ENCODE measurements at places on chromosomes 7 and 10.

DNA sequence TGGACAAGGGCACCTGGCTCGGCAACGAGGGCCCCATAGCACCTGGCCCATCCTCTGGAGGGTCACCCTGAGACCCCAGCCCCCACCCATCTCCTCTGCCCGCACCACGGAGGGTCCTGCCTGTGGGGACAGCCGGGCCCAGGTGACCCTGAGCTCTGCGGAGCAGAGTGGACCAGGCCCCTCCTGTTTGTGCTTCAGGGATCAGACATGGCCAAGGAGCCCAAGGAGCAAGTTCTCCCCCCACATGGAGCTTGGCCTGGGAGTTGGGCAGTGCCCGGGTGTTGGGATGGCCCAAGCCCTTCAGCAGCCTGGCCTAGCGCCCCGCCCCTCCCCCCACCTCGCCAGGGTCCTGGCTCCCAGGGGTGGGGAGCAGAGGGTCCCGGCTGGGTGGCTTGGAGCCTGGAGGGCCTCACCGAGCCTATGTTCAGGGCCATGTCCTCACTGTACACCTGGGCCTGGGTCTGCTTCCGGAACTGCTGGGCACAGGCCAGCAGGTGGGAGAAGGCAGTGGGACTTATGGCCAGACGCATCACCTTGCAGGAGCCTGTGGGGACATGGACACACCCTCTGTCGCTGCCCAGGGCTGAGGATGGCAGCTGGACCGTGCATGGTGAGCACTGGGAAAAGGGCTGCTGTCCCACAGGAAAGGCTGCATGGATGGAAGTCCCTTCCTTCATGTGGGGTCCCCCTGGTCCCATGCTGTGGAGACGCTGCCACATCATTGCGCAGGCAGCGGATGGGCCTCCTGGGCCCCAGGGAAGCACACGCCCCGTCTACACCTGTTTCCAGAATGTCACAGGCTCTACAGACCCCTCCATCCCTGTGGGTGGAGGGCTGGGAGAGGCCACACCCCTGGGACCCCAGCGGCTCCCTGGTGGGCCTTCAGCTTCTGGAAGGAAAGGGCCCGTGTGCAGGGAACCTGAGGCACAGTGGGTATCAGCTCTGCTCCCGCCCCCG lies 49.2 kb upstream of the NKX6-2 start:
- no peak for DNase-seq

GRCh38 chr7:91946549-91946948 lies 5.9 kb downstream of the AKAP9 start:
- no peak for DNase-seq

DNA sequence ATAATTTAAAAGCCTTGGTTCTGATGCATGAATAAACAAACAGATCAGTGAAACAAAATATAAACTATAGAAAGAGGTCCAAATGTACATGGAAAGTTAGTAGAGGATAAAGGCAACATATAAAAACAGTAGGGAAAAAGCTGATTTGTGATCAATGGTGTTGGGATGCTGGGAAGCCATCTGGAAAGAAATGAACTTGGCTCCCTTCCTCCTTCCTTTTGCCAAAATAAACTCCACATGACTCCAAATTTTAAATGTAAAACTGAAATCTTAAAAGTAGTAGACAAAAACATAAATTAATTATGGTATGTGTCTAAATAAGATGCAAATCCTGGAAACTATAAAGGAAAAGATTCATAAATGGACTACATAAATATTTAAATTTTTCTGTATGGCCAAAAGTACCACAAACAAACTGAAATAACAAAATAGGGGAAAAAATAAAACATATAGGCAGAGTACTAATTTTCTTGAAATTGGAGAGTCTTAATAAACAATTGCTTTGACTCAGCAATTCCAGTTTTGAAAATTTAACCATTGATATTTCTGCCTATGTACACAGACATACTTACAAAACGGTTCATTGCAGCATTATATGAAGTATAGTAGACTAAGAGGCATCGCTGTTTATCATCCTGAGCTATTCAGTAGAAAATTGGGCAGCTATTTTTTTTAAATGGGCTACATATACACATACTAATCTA lies 77.0 kb upstream of the TRIM24 start:
- no peak for DNase-seq

- no peak for DNase-seq
Observed at GRCh38 chr10:110167149-110167548, 40.3 kb upstream of the MXI1 start.

DNA sequence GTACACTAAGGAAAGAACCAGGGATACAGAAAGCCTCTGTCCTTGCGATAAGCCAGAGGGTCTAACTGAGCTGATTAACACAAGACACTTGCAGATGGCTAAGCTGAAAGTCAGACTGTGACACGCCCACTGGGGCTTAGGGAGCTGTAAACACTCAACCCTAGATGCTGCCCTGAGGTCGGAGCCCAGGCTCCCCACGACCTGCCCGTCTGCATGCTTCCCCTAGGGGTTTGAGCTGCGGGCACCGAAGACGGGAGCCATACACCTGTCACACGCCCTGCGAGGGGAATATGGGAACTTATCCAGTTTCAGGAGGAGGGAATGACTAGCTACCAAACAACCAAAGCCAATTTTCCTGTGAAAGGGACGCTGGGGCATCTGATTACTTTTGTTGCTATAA lies 96.0 kb downstream of the HTR5A start:
- DNase-seq: no peak

DNA sequence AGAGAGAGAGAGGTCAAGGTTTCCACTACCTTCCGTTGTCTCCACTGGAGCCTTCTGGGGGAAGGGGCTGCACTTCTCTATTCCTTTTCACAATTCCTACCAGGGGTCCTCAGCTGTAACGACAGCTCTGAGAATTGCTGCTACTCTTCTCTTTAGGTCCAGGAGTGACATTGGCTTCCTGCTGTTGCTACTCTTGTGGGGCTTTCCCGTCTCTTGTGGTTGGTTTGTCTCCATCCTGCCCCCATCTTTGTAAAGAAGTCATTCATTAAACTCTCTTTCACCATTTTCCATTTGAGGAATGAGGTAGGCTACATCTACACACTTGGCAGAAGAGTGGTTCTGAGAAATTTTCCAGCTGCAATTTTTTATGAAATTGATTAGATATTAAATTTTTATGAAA lies 238.8 kb upstream of the LYZL1 start:
- DNase-seq: no peak

DNA sequence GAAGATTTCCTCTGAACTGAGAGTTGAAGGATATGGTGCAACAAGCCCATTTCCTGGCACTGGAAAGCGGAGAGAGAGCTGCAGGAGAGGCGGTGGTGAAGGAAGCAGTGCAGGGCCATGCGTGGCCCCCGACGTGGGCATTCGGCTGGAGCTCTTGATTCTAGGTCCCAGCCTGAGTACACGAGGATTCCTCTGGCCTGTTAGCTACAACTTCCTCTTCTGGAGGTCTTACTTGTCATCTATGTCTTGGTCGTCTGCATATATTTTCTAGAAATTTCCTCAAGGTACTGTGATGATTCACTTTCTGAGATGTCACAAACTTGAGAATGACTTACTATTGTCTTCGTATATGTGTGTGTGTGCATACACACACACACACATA lies 59.2 kb upstream of the JAZF1 start:
- DNase-seq: no peak

DNA sequence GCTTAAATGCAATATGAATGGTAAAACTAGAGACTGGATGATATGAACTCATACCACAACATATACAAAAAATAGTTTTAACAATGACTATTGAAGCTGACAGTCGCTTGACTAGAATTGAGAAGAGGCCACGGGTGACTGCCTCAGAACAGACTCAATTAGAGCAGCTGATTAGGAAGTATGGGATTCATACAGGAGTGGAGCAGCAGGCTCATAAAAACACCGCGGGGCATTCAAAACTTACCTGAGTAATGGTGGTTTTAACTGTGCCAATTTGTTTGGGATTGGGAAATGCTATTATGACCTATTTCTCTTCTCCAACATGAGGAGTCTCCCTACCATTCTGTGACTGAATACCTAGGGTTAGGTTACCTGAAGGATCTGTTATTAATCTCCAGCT lies 2.1 kb downstream of the CADPS2 start:
- no peak for DNase-seq

DNA sequence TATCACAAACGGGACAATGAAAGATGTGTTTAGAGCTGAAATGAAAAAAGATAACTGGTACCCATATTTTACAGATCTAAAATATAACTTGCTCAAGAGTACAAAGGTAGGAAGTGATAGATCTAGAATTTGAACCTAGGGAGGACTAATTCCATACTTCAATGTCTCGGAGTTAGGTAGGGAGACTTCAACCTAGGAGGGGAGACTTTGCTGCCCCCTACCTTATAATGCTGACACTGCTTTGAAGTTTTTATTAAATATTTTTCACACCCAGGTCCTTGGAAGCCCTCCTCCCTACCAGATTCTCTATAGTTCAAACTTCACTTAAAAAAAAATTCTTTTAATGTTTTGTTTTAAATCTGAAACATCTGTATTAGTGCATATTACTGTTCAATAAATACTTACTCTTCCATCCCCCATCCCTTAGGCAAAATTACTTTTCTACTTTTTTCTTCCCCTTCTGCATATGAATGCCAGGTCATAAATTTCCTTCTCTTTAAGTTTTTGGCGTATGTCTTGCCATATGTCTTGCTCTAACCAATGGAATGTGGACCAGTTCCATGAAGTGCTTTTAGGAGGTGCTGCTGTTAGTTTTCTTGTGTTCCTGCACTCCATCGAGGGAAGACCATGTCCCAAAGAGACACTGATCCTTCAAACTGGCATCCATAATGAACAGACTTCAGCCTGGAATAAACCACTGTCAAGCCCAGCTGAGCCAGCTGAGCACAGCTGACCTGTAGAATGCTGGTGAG lies 57.8 kb downstream of the MICU1 start:
- DNase-seq: no peak

- DNase-seq: no peak
Observed at GRCh38 chr7:131932271-131932670, 375.8 kb upstream of the PODXL start.

GRCh38 chr10:78401624-78402367 lies 368.1 kb downstream of the RPS24 start:
- DNase-seq: no peak

GRCh38 chr10:118873738-118874105 lies 119.0 kb upstream of the CACUL1 start:
- no peak for DNase-seq

GRCh38 chr7:37993060-37993501 lies 72.6 kb downstream of the EPDR1 start:
- DNase-seq: no peak

DNA sequence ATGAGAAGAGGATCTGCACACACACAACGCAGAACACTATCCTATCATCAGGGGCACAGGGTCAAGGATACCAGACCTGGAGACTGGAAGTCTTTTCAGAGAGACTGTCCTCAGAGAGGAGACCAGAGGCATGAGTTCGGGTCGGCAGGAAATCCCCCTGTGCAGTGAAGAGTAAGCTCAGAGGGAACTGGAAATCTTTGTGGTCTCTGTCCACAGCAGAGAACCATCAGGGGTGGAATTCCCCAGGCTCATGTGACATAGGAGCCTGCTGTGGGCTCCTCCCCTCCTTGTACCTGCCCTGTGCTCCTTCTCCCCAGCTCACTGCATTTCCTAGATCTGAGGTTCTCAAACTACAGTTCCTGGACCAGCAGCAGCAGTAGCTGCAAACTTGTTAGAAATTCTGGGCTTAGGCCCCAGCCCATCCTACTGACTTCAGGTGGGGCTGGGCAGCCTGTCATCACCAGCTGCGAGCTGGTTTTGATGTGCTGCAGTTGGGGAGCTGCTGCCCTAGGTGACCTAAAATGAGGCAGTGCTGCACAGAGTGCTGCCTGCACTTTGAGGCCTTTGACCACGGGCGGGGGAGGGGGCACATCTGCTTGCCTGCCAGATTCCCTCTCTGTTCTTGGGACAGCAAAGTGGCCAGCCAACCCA lies 2.4 kb downstream of the ZMIZ2 start:
- DNase-seq: peak; percentile 45

- no peak for DNase-seq
Observed at GRCh38 chr7:43568529-43568928, 14.4 kb upstream of the STK17A start.

DNA sequence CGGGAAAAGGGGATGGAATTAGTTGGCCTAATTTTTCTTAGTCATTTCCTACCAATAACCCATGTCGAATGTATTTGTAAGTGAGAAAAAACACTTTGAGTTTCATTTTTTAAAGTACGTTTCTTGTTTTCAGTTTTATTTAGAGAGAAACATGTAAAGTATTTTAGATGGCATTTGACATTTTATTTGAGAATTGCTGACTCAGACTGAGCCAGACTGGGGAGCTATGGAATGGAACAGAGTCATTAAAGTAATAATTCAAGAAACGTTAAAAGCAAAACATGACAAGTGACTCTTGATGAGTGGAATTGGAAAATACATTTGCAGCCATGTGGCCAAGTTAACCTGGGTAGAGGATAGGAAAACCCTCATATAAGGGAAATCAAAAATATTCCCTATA lies 286.1 kb upstream of the NPSR1 start:
- no peak for DNase-seq

GRCh38 chr7:143280566-143280965 lies 4.2 kb upstream of the TMEM139 start:
- no peak for DNase-seq

GRCh38 chr7:121800916-121801675 lies 71.9 kb upstream of the PTPRZ1 start:
- no peak for DNase-seq

DNA sequence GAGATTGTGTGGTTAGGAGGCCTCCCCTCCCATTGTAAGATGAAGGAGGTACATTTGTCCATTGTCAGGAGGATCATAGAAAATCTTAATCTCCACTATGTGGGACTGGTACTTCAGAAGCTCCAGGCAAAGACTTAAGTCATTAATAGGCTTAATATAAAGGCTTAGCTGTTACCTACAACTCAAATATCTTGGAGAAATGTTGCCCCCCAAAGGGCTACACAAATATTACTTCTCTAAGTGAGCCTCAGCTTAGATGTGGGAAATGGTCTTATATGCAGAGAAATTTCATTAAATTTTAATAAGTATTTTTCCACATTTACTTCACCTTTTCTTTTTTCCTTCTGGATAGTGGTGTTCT lies 27.2 kb downstream of the TAS2R41 start:
- no peak for DNase-seq
